Stomach (tissue), 19 donors: ENCODE measurements at places on chromosomes 1 and 21. TPM values are rescaled to one million over a fixed set of nuclear protein-coding genes. Genes with fewer than 3 reads are reported as not detected.
A peak's percentile ranks its signal among the peaks of the same experiment; 100 is the strongest.

Gene KLHL21
- 59.8 TPM for total RNA-seq

GRCh38 chr1:97920276-97920831 is 480 bp downstream of the DPYD start:
- peak overlapping the region; percentile 84 for H3K4me3 ChIP-seq
- H3K36me3 ChIP-seq, result no peaks in the 10 kb centered on the region
- no peak for DNase-seq
- H3K27me3 ChIP-seq, result no peaks in the 10 kb centered on the region
- peak overlapping the region; percentile 91 for H3K27ac ChIP-seq
- H3K4me1 ChIP-seq, result peaks cover 5% of the 10 kb centered on the region

DNA sequence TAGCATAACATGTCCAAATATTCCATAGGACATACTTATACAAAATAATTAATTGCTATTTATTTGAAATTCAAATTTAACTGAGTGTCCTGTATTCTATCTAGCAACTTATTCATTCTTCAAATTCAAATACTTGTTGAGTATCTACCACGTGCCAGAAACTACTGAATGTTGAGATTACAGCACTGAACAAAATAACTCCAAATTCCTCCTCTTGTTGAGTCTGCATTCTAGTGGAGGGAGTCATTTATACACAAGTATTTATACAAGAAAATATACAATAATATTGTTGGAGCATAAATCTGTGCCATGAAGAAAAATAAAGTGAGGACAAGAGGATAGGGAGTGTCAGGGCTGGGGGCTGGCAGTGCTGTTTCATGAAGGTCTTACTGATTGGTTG is 43.7 kb upstream of the CDC42BPA start:
- no peaks in the 10 kb centered on the region for H3K27me3 ChIP-seq
- H3K27ac ChIP-seq, result no peak overlapping the region
- no peak for DNase-seq

Gene CYP4X1
- 10.7 TPM for total RNA-seq

GRCh38 chr1:224433041-224433691 is 1.4 kb downstream of the WDR26 start:
- H3K4me3 ChIP-seq, result peak overlapping the region; percentile 88
- H3K27me3 ChIP-seq, result no peaks in the 10 kb centered on the region
- H3K27ac ChIP-seq, result peak overlapping the region; percentile 97
- H3K4me1 ChIP-seq, result peaks cover 72% of the 10 kb centered on the region
- peak; percentile 54 for DNase-seq
- peaks cover 9% of the 10 kb centered on the region for H3K36me3 ChIP-seq

DNA sequence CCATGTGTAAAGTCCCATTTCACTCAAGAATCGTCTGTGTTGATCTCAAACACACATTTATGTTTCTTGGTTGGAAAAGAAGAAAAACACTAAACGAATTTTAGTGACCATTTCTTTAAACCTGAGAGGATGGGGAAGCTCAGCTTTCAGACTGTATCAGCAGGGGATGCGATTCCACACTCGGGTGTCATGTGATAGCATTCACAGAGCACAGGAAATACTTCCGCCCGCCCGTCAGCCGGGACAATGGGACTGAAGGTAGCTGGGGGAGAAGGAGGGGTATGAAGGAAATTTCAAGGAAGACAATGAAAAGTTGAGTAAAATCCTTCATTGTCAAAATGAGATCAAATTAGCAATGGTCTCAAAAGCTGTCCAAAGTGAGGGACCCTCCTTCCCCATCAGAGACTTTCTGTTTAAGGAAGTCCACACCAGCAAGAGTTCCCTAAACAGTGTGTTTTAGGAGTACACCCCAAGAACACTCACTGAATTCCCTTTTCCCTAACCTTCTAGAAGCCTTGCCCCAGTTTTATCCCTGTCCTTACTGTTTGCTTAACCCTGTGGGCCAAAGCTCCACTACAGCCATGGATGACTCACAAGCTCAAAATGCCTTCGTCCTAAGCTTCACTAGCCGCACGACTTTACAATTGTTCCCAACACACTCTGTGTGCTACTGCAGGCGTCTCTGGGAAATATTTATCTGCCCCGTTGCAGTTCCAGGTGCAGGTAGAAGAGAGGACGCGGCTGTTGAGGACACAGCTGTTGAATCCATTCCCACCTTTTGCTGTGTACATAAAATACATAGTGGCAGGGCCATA is 51.4 kb upstream of the SIM2 start:
- H3K4me1 ChIP-seq, result peaks cover 4% of the 10 kb centered on the region
- H3K4me3 ChIP-seq, result no peak overlapping the region
- peak overlapping the region; percentile 61 for H3K27ac ChIP-seq
- H3K36me3 ChIP-seq, result no peaks in the 10 kb centered on the region

GRCh38 chr1:211145944-211146343 is 12.0 kb upstream of the KCNH1 start:
- no peak overlapping the region for H3K27ac ChIP-seq
- DNase-seq, result peak; percentile 23

GRCh38 chr1:56526571-56527174 is 52.7 kb downstream of the PLPP3 start:
- peak overlapping the region; percentile 18 for H3K27ac ChIP-seq
- H3K36me3 ChIP-seq, result peaks cover 30% of the 10 kb centered on the region
- no peak overlapping the region for H3K4me3 ChIP-seq
- H3K4me1 ChIP-seq, result peaks cover 65% of the 10 kb centered on the region

Gene FAM151A
- not detected for total RNA-seq

GRCh38 chr1:29756901-29757725 is 520.8 kb downstream of the PTPRU start:
- peaks cover 56% of the 10 kb centered on the region for H3K27me3 ChIP-seq
- DNase-seq, result no peak
- H3K4me1 ChIP-seq, result no peaks in the 10 kb centered on the region
- no peaks in the 10 kb centered on the region for H3K36me3 ChIP-seq
- H3K27ac ChIP-seq, result no peak overlapping the region
- H3K4me3 ChIP-seq, result no peak overlapping the region

Gene C4BPB
- total RNA-seq, result not detected

GRCh38 chr1:200971428-200971903 is 52.0 kb downstream of the KIF21B start:
- no peaks in the 10 kb centered on the region for H3K27me3 ChIP-seq
- no peaks in the 10 kb centered on the region for H3K36me3 ChIP-seq
- DNase-seq, result no peak
- no peak overlapping the region for H3K27ac ChIP-seq
- peaks cover 17% of the 10 kb centered on the region for H3K4me1 ChIP-seq

GRCh38 chr1:16164213-16165072 is 8.6 kb upstream of the EPHA2 start:
- H3K27ac ChIP-seq, result peak overlapping the region; percentile 43
- no peaks in the 10 kb centered on the region for H3K36me3 ChIP-seq
- no peak overlapping the region for H3K4me3 ChIP-seq
- peaks cover 8% of the 10 kb centered on the region for H3K27me3 ChIP-seq
- H3K4me1 ChIP-seq, result peaks cover 37% of the 10 kb centered on the region

GRCh38 chr1:70387507-70387906 is 23.6 kb upstream of the CTH start:
- no peak for DNase-seq
- no peaks in the 10 kb centered on the region for H3K4me1 ChIP-seq
- H3K4me3 ChIP-seq, result no peak overlapping the region
- no peaks in the 10 kb centered on the region for H3K36me3 ChIP-seq
- H3K27me3 ChIP-seq, result no peaks in the 10 kb centered on the region

DNA sequence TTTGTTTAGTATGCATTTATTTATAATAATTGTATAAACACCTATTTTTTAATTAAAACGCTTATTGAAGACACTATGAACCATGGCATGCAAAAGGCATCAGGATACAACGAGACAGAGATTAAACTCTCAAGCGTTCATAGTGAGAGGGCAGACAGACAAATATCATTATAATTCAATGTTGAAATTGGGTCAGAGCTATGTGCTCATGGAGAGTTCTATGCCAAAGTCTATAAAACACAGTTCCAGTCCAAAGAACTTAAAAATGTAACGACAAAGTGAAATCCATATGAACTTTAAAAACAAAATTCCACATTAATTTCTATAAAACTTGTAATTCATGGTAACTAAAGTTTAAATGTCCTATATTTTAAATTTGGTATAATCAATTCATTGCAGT is 724.0 kb downstream of the LTN1 start:
- H3K4me3 ChIP-seq, result no peak overlapping the region
- no peaks in the 10 kb centered on the region for H3K4me1 ChIP-seq
- no peak for DNase-seq
- no peak overlapping the region for H3K27ac ChIP-seq
- H3K36me3 ChIP-seq, result no peaks in the 10 kb centered on the region
- no peaks in the 10 kb centered on the region for H3K27me3 ChIP-seq

- H3K4me1 ChIP-seq, result peaks cover 18% of the 10 kb centered on the region
- H3K36me3 ChIP-seq, result no peaks in the 10 kb centered on the region
- no peak overlapping the region for H3K27ac ChIP-seq
- DNase-seq, result no peak
- no peak overlapping the region for H3K4me3 ChIP-seq
These were observed 27.7 kb upstream of the IL19 start for GRCh38 chr1:206742719-206743383.

Gene AJAP1
- 1.1 TPM for total RNA-seq

Gene ATP6V1G3
- total RNA-seq, result not detected

Gene RIPPLY3
- not detected for total RNA-seq

- no peak overlapping the region for H3K4me3 ChIP-seq
- H3K27ac ChIP-seq, result no peak overlapping the region
- DNase-seq, result peak; percentile 13
- H3K36me3 ChIP-seq, result no peaks in the 10 kb centered on the region
- H3K27me3 ChIP-seq, result no peaks in the 10 kb centered on the region
These were observed 6.3 kb downstream of the ASPM start for GRCh38 chr1:197140121-197140520.
